NCI-H1694 (cell line): ENCODE measurements at places on chromosomes 12 and 14.

- DNase-seq: no peak
These were observed 85.6 kb downstream of the NAV3 start for GRCh38 chr12:77916276-77916675.

- no peak for DNase-seq
These were observed 5.7 kb downstream of the MLF2 start for GRCh38 chr12:6747216-6747615.

DNA sequence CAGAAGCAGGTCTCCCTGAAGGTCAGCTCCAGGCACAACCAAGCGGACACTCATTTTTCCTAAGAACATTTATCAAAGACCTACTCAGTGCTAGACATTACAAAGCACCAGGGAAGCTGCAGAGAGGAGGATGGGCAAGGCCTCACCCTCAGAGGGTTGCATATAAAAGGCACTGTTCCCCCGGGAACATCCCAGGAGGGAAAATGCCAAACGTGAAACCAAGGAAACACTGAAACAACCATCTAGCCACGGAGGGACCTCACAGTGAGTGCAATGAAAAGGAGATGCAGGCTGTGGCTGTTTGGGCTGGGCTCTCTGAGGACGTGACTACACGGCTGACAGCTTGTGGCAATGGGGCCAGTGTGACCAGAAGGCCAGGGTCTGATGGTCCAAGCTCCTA is 117.4 kb upstream of the VASH1 start:
- DNase-seq: no peak

- no peak for DNase-seq
These were observed 327.3 kb downstream of the ALG10 start for GRCh38 chr12:34349673-34349961.

- no peak for DNase-seq
These were observed 28.9 kb downstream of the ANO6 start for GRCh38 chr12:45244561-45245343.

DNA sequence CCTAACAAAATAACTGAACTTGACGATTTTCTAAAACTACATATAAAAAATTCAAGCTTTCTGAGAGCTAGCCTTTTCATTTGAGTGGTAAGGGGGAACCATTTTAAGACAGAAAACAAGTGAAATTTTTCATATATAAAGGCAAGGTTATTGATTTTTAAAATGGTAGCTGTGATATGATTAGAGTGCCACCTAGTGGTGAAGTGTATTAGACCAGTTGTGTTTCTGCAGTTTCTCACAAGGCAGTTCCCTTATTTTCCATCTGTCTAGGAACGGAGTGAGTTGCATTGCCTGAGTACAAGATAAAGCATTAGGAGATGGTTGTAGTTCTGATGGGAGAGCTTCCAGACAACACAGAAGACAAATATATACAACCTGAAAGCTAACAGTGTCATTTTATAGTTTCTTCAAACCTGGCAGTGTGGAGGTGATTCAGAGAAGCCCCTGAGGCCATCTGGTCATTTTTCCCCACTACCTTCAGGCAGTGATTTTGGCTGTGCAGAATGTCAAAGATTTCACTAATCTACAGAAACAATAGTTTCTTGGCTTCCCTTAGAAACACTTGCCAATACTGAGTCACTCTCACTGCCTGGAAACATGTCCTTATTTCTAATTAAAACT is 180.8 kb downstream of the C12orf50 start:
- DNase-seq: peak; percentile 71

DNA sequence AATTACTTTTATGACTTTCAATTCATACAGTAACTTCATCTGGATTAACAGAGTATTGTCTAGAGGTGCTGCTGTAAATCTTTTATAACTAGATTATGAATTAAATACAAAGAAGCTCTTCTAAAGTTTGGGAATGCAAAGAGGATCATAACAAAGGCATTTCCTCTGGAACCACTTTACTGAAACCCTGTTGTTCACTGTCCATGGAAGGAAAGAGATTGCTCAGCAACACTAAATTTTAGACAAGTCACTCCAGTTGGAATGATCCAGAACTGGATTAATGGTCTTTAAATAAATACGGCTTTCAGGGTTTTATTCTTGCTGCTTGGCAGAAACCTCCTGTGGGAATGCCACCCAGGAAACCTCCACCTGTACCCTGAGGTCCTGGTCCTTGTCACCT is 250.6 kb downstream of the KSR2 start:
- DNase-seq: no peak

DNA sequence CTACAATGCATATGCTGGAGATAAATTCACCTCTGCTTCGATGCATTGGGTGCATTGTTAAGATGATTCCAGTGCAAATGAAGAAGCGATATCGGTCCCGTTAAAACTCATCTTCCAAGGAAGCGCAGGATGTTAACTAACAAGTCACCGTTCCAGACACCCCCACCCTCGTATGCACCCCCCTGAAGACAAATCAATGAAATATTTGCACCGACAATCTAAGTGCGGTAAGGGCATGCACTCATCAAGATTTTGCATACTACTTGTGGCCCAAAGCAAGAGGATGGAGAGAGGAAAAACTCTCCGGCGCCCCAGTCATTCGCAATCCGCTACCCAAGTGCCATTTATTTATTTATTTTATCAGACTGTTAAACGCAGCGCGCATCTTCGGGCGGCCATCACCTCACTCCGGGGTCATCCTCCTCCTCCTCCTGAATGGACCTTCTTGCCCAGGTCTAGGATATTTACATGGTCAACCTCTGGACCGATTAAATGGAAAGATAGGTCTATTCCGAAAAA is 1.2 kb downstream of the NOVA1 start:
- peak; percentile 17 for DNase-seq

- no peak for DNase-seq
These were observed 90.9 kb upstream of the DCN start for GRCh38 chr12:91273560-91273959.

DNA sequence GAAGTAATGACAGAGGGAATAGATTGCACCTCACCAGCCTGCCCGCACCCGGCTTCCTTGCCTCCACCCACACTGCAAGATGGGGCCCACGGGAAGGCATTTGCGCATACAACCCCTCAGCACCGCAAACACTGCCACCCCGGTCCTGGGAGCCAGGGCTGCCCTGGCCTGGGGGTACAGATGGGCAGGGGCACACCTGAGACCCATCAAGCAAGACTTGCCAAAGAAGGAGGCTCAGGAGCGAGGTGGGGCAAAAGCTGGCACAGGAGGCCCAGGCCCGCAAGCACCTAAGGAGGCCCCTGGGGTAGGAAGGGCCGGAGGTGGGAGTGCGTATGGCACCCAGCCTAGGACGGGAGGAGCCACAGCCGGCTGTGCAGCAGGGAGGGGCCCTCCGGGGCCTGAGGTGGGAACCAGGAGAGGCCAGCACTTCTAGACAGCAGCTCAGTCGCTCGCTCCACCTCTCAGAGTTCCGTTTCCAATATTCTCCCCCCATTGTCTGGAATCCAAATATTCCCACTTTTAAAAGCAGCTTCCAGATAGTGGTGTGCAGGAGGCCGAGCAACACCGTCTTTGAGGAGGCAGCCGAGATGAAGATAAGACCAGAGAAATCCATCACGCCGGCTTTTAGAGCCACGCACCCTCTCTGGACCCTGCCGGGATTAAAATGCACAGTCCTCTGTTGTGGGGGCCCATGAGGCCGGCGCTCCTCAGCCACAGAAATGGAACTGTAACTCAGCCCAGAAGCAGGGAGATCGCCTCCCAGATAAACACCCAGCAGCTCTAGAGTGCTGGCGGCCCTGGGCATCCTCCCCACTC is 12.2 kb upstream of the C14orf180 start:
- peak; percentile 49 for DNase-seq

DNA sequence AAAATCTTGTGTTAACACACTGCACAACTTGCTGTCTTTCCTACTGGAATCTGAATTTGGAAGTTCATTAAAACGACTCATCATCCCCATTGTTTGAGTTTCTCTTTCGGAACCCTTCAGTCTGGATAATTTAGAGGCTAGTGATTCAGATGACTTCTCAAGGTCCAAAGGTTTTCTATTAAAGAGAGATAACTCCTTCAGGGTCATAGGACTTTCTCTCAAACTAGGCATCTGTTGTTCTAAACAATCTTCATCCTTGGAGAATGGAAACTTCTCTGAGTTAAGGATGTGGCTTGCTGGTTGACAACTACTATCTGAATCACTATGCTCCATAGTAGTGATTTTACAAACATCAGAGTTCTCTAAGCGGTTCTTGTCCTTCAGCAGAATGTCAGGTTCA is 4.4 kb downstream of the MLH3 start:
- DNase-seq: no peak

DNA sequence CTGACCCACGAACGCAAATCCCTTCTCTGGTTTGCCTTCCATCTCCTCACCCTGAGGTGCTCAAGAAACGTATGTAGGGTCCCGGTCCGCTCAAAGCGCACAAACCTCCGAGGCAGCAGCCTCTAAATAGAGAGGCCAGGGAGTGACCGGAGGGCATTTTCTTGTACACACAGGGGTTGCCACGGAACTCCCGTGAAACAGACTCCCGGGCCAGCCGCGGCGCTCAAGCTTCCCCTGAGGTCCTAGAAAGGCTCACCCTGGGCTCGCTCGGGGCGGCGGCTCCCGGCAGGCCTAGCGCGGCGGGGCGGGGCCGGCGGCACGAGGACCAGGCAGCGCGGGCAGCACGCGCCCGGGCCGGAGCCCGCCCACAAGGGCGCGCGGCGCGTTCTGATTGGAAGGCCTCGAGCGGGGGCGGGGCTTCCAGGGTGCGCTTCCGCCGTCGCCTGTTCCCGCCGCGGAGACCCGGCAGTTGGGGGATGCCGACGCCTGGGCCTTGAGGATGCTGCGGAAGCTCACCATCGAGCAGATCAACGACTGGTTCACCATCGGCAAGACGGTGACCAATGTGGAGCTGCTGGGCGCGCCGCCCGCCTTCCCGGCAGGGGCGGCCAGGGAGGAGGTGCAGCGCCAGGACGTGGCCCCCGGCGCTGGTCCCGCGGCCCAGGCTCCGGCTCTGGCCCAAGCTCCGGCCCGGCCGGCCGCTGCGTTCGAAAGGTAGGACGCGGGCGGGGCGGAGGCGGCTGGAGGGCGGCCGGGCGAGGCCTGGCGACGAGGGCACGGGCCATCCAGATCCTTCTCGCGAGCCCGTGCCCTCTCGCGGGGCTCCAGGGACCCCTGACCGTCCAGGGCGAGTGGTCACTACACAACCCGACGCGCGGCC is at the start of gene TDRD9:
Gene TDRD9, plus strand, starts transcription at position 446 of the 880 bp plus-strand sequence. Its CDS starts 54 bp downstream, at position 500.
- no peak for DNase-seq

GRCh38 chr12:132803888-132804287 is 24.8 kb downstream of the GOLGA3 start:
- DNase-seq: no peak
